Myometrial cell (primary cell): ENCODE measurements at places on chromosomes 7 and 10. TPM values are rescaled to one million over a fixed set of nuclear protein-coding genes. Genes with fewer than 3 reads are reported as not detected.

AZGP1 gene
- not detected in 2 replicates for total RNA-seq

OR13A1 gene
- total RNA-seq: not detected in 2 replicates

PTPRN2 gene
- 0.58 and 1.1 TPM in 2 replicates for total RNA-seq

MEIG1 gene
- not detected in 2 replicates for total RNA-seq

FBXO24 gene
- under 0.01 and 0.18 TPM in 2 replicates for total RNA-seq

NKX2-3 gene
- total RNA-seq: not detected in 2 replicates

NPY gene
- not detected in 2 replicates for total RNA-seq

CLRN3 gene
- total RNA-seq: not detected in 2 replicates

CACNA2D1 gene
- 12.8 and 13.3 TPM in 2 replicates for total RNA-seq

MMP21 gene
- total RNA-seq: not detected in 2 replicates

SCIN gene
- not detected in 2 replicates for total RNA-seq

NME8 gene
- not detected in 2 replicates for total RNA-seq

GIMAP8 gene
- total RNA-seq: not detected in 2 replicates

TMEM130 gene
- total RNA-seq: not detected in 2 replicates

CYP2C18 gene
- total RNA-seq: not detected in 2 replicates

LIPK gene
- not detected in 2 replicates for total RNA-seq

CYP2C8 gene
- total RNA-seq: not detected in 2 replicates

LCOR gene
- total RNA-seq: 5.2 and 8.7 TPM in 2 replicates

NDUFB2 gene
- 203 and 401 TPM in 2 replicates for total RNA-seq

WASL gene
- total RNA-seq: 13.8 and 16.1 TPM in 2 replicates

TLX1 gene
- not detected in 2 replicates for total RNA-seq

HACD1 gene
- 18.6 and 24.2 TPM in 2 replicates for total RNA-seq

CCL24 gene
- total RNA-seq: not detected in 2 replicates

OR2A42 gene
- total RNA-seq: not detected in 2 replicates

GRID2IP gene
- total RNA-seq: not detected in 2 replicates

OPN4 gene
- total RNA-seq: not detected in 2 replicates

CRTAC1 gene
- not detected in 2 replicates for total RNA-seq

IKZF1 gene
- total RNA-seq: not detected in 2 replicates

BMPER gene
- total RNA-seq: under 0.01 and 0.35 TPM in 2 replicates

CPN1 gene
- total RNA-seq: not detected in 2 replicates

A1CF gene
- total RNA-seq: not detected in 2 replicates

ADCY1 gene
- 0.71 TPM in 1 of 2 replicates, not detected in the other for total RNA-seq

POLR2J2 gene
- not detected in 2 replicates for total RNA-seq

GOLGA7B gene
- total RNA-seq: not detected in 2 replicates

ACSL5 gene
- total RNA-seq: 1.4 and 1.8 TPM in 2 replicates

ZFAND4 gene
- 5.8 and 7.5 TPM in 2 replicates for total RNA-seq

MSS51 gene
- total RNA-seq: 1.2 and 1.6 TPM in 2 replicates

MAT1A gene
- total RNA-seq: not detected in 2 replicates

CFAP69 gene
- total RNA-seq: 1.2 and 3.4 TPM in 2 replicates
